ENCODE measurements at places on chromosomes 5 and 9.

GRCh38 chr9:37957664-37957953 lies 53.7 kb upstream of the SLC25A51 start:
- DNase-seq, result no peak

GRCh38 chr5:177468329-177468684 lies 5.1 kb downstream of the DBN1 start:
- DNase-seq, result no peak

DNA sequence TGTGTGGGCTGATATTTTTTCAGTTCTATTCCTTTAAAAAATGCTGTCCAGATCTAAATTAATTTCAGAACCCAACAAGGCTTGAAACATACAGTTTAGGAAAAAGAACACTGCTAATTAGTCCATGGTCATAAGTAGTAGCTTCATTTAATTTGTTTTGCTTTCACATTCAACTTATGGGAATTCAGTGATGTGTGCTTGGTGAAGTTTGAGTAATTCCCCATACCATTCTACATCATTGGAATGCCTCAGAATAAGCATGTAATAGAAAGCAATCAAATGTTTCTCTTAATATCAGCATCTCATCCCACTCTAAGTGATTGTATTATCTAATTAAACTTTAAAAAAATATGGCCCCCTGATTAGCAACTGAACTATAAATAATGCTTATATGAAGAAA lies 2.7 kb downstream of the CNTLN start:
- DNase-seq, result no peak

- no peak for DNase-seq
These were observed 45.2 kb upstream of the CKMT2 start for GRCh38 chr5:81187885-81188284.
